ENCODE measurements at places on chromosomes 13 and 19.

- H3K27ac ChIP-seq: no peak overlapping the region
- peak; percentile 35 for DNase-seq
- no peaks in the 10 kb centered on the region for H3K36me3 ChIP-seq
- no peaks in the 10 kb centered on the region for H3K27me3 ChIP-seq
- H3K4me3 ChIP-seq: no peak overlapping the region
Observed at GRCh38 chr13:72643311-72643989, 84.0 kb downstream of the MZT1 start.

- peaks cover 10% of the 10 kb centered on the region for H3K36me3 ChIP-seq
- no peak for DNase-seq
- H3K27ac ChIP-seq: no peak overlapping the region
Observed at GRCh38 chr19:18657590-18658365, 20.9 kb downstream of the KLHL26 start.

- H3K27ac ChIP-seq: no peak overlapping the region
- H3K36me3 ChIP-seq: no peaks in the 10 kb centered on the region
- DNase-seq: no peak
Observed at GRCh38 chr13:29619995-29620394, 24.5 kb upstream of the SLC7A1 start.

- H3K36me3 ChIP-seq: no peaks in the 10 kb centered on the region
- H3K27ac ChIP-seq: no peak overlapping the region
- H3K27me3 ChIP-seq: no peaks in the 10 kb centered on the region
- H3K4me1 ChIP-seq: peaks cover 4% of the 10 kb centered on the region
- no peak for DNase-seq
- no peak overlapping the region for H3K4me3 ChIP-seq
Observed at GRCh38 chr13:95703576-95703975, 26.6 kb downstream of the DNAJC3 start.

DNA sequence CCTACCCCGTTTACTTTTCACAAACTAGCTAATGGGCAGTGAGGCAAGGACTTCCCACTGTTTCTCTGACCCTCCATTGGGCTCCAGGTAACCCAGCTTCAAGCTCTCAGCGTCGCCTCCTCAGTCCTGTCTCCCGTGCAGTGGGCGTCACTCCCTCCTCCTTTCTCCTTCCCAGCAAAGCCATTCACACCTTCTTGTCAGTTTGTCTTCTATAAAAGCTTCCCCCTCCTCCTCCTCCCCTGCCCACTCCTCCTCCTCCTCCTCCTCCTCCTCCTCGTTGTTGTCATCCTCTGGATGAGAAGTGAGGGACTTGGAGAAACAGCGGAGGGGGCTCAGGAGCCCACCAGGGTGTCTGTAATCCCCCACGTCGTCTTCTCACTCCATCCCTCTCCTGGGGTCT lies 1.7 kb upstream of the GALP start:
- H3K27me3 ChIP-seq: peaks cover 56% of the 10 kb centered on the region
- H3K27ac ChIP-seq: no peak overlapping the region
- H3K4me1 ChIP-seq: peaks cover 11% of the 10 kb centered on the region
- peaks cover 4% of the 10 kb centered on the region for H3K36me3 ChIP-seq

DNA sequence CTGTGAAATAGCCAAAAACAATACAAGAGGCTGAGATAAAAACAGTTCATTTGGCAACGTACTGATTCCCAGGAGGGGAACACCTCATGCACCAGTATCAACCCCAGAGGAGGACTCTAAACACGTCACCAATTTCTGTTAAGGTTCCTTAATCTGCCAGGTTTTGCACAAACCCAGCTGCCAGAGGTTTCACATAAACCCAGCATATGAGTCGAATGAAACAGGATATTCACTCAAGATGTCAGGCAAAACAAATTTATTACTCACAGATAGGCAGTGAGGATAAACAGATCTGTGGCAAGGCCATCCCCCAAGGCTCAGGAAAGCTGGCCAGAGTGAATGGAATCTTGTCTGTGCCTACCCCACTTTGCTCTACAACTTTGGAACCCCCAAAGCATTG lies 210.9 kb downstream of the GPC5 start:
- H3K4me1 ChIP-seq: no peaks in the 10 kb centered on the region
- H3K36me3 ChIP-seq: no peaks in the 10 kb centered on the region
- no peak overlapping the region for H3K4me3 ChIP-seq
- no peak for DNase-seq

- no peaks in the 10 kb centered on the region for H3K27me3 ChIP-seq
- no peak overlapping the region for H3K27ac ChIP-seq
- no peaks in the 10 kb centered on the region for H3K4me1 ChIP-seq
- no peak overlapping the region for H3K4me3 ChIP-seq
- H3K36me3 ChIP-seq: no peaks in the 10 kb centered on the region
Observed at GRCh38 chr13:19155321-19155861, 26.2 kb downstream of the TUBA3C start.

- no peak overlapping the region for H3K27ac ChIP-seq
- no peaks in the 10 kb centered on the region for H3K27me3 ChIP-seq
- no peaks in the 10 kb centered on the region for H3K4me1 ChIP-seq
- no peak overlapping the region for H3K4me3 ChIP-seq
- DNase-seq: no peak
Observed at GRCh38 chr19:28730791-28731512, 482.0 kb downstream of the UQCRFS1 start.

DNA sequence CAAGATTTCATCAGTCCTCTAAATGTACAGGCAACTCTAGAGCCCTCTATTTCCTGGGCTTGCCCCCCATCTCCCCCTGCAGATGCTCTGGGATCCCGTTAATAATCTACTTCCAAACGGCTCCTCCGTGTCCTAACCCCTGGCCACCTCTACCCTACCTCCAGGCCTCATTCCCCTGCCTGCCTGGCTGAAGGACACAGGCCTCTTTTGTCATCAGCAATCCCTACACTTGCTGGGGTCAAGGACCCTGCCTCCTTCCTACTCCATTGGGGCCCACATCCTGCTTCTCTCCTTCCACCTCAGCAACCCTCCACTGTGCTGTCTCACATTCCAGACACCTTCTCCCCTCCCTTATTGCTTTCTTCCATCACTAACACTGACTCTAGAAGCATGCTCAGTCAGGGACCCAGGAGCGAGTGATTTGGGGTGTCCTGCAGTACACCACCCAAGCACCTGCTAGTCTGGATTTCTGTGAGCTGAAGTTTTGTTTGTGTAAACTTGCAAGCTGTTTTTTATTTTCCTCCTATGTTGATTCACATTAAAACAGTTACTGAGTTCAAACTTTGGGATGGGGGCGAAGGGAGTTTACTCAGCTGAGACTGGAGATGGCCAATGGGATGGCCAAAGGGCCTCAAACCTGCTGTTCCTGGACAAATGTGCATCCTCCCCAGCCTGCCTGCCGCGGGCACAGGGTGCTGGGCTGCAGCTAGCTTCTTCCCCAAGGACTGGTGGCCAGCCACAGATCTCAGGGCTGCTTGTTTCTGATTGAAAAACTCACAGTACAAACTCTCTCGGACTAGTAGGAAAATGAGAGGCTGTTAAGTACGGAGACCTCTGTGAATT lies 314.7 kb downstream of the FOXO1 start:
- peaks cover 9% of the 10 kb centered on the region for H3K4me1 ChIP-seq
- H3K36me3 ChIP-seq: no peaks in the 10 kb centered on the region
- H3K27ac ChIP-seq: no peak overlapping the region
- no peak for DNase-seq

GRCh38 chr13:41648314-41648935 lies 191.1 kb downstream of the RGCC start:
- peaks cover 8% of the 10 kb centered on the region for H3K4me1 ChIP-seq
- peak overlapping the region; percentile 83 for H3K27ac ChIP-seq
- peaks cover 7% of the 10 kb centered on the region for H3K36me3 ChIP-seq
- no peak for DNase-seq

- no peak overlapping the region for H3K4me3 ChIP-seq
- H3K4me1 ChIP-seq: no peaks in the 10 kb centered on the region
- no peak for DNase-seq
- no peaks in the 10 kb centered on the region for H3K36me3 ChIP-seq
- H3K27ac ChIP-seq: no peak overlapping the region
Observed at GRCh38 chr13:36674337-36675212, 755 bp downstream of the SERTM1 start.

GRCh38 chr19:2906631-2907195 lies 6.0 kb downstream of the ZNF57 start:
- H3K27me3 ChIP-seq: no peaks in the 10 kb centered on the region
- peaks cover 11% of the 10 kb centered on the region for H3K36me3 ChIP-seq
- no peak for DNase-seq
- H3K4me1 ChIP-seq: peaks cover 9% of the 10 kb centered on the region
- H3K4me3 ChIP-seq: no peak overlapping the region

DNA sequence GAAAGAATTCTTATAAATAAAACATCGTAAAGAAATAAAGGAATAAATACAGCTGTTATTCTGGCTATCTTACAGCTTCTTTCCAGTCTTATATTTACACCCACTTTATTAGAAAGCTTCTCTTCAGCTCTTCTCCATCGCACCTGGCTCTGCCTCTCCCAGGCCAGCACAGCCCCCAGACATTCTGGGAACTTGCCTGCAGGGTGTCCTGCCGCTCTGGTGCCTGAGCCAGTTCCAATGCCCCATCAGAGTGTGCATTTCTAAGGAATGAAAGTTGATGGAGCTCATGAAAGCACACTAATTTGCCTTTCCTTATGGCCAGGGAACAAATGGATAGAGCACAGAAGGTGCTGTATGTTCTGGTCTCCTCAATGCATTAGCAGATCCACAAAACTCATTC lies 68.7 kb downstream of the MIPEP start:
- no peaks in the 10 kb centered on the region for H3K4me1 ChIP-seq
- H3K27ac ChIP-seq: no peak overlapping the region
- no peaks in the 10 kb centered on the region for H3K36me3 ChIP-seq
- DNase-seq: no peak
- H3K27me3 ChIP-seq: no peaks in the 10 kb centered on the region

GRCh38 chr13:33194820-33195692 lies 90.5 kb downstream of the STARD13 start:
- H3K27me3 ChIP-seq: no peaks in the 10 kb centered on the region
- DNase-seq: no peak
- H3K36me3 ChIP-seq: no peaks in the 10 kb centered on the region
- H3K4me3 ChIP-seq: no peak overlapping the region
- H3K27ac ChIP-seq: no peak overlapping the region
- H3K4me1 ChIP-seq: no peaks in the 10 kb centered on the region

DNA sequence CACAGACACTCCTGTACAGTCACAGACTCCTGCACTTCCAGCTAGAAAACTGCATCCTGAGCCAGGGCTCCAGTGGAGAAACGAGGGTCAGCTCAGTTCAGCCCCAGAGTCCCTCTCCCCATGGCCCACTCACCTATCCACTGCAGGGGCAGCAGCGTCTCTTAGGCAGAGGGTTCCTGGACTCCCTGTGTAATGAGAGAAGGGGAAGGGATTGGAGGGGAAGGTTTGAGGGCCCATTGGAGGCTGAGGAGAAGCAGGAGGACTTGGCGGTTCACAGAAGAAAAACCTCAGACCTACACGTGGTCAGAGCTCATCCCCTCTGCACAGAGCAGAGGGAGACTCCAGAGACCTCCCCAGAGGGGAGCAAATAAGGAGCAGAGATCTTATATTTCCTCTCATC lies 9.2 kb upstream of the CEACAM18 start:
- peaks cover 18% of the 10 kb centered on the region for H3K4me1 ChIP-seq
- no peaks in the 10 kb centered on the region for H3K36me3 ChIP-seq
- no peak overlapping the region for H3K4me3 ChIP-seq
- no peak for DNase-seq

DNA sequence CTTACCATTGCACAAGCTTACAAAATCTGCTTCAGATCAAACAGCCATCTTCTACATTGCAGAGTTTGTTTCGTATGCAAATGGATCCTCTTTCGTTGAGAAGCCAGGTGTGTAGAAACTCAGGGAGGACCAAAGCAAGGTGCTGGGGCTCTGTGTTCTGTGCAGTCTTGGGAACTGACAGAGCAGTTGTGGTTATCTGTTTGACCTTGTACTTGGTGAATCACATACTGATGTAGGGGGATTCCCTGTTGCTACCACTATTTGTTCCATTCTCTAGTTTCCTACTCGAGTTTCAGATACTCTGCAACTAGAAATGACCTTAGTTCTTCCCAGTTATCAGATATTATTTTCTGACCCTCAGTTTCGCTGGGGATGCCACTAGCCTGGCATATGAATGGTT lies 95.2 kb upstream of the CLDN10 start:
- no peak overlapping the region for H3K4me3 ChIP-seq
- no peaks in the 10 kb centered on the region for H3K36me3 ChIP-seq

DNA sequence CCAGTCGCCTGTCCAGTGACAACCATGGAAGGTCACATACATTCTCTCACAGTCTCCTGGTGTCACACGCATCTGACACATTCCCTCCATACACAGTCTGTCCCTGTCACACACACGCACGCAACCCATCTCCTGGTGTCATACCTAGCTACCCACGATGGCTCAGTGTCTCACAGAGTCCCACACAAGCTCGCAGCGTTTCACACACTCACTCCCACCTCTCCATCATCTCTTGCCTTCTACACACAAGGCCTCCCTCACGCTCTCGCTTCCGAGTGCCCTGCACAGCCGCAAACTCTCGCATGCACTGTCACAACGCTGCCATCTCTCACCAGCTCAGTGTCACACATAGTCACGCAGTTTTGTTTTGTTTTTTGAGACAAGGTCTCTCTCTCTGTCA lies 1.2 kb upstream of the GNG8 start:
- peaks cover 10% of the 10 kb centered on the region for H3K4me1 ChIP-seq
- no peaks in the 10 kb centered on the region for H3K36me3 ChIP-seq
- no peak overlapping the region for H3K27ac ChIP-seq
- peaks cover 37% of the 10 kb centered on the region for H3K27me3 ChIP-seq

DNA sequence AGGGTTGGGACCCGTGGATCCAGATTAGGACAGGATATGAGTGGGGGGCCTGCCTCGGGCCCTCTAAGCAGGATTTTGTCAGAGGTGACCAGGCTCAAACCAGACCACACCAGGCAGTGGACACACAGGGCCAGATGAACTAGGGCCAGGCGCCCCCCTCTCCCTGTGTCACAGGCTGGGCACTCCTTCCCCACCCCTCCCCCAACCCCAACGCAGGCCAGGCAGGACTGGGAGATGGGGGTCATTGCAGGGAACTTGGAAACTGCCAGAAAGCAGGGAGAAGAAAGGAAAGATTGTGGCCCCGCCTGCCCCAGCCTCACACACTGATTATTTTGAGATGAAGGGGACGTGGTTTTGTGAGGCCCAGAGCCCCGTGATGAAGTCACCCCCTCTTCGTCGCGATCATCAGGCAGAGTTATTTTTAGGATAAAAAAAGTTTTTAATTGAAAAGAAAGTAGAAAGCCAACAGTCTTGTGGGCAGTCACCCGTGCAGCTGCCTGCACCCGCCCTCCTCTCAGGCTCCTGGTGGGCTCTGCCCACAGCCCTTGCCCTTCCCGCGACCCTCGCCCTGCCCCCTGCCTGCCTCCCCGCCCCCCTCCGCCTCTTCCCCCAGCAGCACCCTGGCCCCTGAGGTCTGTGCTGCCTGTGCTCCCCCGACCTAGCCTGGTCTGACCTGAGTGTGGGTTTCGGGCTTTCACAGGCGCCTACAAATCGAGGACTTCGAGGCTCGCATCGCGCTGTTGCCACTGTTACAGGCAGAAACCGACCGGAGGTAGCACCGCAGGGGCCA lies 1.9 kb upstream of the YJEFN3 start:
- peaks cover 18% of the 10 kb centered on the region for H3K36me3 ChIP-seq
- DNase-seq: no peak
- H3K27me3 ChIP-seq: no peaks in the 10 kb centered on the region
- no peaks in the 10 kb centered on the region for H3K4me1 ChIP-seq

GRCh38 chr19:19335408-19336158 lies 15.0 kb downstream of the MAU2 start:
- no peak for DNase-seq
- H3K27ac ChIP-seq: no peak overlapping the region
- peaks cover 14% of the 10 kb centered on the region for H3K36me3 ChIP-seq
- no peak overlapping the region for H3K4me3 ChIP-seq
